ENCODE measurements at places on chromosomes 12 and 14.

DNA sequence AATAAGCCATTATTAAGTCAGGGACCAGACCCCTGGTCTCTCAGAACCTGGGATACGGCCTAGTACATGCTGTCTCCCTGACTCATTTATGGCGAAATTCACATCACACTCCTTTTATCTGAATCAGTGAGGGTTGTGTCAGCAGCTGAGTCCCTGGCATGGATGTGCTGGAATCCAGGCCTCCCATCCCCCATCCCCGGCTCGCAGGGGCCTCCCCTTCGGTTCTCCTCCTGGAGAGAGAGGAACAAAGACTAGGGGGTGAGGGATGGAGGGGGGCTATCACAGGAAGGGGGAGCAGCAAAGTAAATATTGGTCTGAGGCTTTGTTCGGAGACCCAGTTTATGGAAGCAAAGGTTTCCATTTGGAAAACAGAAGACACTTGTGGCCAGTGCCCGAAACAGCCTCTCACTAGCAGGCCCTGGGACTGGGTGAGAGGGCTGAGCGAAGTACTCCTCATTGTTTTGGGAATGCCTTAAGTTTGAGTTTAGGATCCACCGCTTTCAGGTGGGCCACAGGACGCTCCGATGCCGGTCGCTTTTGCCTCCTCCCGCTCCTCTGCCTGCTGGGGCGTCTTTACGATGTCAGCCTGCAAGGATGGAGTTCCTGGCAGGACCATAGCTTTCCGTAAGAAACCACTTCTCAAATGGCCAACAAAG, 145.0 kb downstream of the PRKCH start:
- DNase-seq: no peak

GRCh38 chr14:69701857-69702256, 65.1 kb upstream of the SRSF5 start:
- no peak for DNase-seq

DNA sequence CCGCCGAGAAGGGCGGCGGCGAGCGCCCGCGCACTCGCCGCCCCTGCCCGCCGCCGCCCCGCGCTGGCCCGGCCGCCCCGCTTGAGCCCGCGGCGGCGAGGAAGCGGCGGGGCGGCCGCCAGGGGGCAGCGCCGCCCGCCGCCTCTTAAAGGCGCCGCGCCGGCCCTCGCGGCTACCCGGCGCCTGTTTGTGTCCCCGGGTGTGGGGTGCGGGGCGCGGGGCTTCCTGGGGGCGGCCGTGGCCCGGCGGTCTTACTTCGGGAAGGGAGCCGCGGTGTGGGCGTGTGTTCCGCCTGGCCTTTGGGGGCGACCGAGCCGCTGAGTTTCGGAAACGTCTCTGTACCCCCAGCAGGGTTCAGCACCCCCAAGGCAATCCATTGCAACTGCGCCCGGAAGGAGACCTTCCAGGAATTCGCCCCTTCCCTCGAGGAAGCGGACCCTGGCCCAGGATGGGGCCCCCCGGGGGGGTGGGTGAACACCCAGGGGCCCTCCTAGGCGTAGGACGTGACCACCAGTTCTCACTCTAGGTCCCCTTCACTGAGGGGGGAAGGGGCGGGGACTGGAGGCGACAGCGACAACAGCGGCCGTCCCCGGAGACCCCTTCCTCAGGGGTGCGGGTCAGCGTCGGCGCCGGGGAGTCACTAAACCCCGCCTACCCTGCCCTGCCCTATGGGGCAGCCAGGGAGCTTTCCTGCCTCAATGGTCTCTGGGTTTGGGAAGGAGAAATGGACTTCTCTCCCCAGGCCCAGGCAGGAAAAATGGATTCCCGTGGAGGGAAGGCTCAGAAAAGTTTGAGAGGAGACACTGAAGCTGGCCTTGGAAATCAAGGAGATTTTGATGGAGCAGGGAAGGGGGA, at the start of gene ITPK1:
Gene ITPK1, minus strand, starts transcription at position 105 of the 855 bp plus-strand sequence. CDS start 762 bp downstream, outside the sequence.
- peak; percentile 70 for DNase-seq

- no peak for DNase-seq
Measured at GRCh38 chr12:129659961-129660622, 243.7 kb downstream of the TMEM132D start.
